Body of pancreas (tissue), 4 donors: ENCODE measurements at places on chromosomes 1 and 21.

DNA sequence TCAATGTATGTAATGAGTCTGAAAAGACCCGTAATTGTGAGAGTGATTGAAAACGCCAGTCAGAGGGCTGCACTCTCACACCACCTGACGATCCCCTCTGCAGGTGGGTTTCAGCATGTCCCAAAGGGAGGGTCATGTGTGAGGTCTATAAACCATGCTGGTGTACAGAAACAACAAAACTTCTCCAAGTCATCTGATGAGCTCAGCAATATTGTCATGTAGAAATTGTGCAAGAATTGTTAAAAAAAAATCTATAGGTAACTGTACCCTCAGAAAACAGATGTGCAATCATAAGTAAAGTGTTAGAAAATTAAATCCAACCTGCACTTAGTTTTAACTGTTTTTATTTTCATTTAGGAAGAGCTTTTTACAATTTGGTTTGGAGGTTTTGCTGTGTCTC, 152.5 kb downstream of the PCBP3 start:
- DNase-seq = no peak

- DNase-seq = no peak
Measured at GRCh38 chr1:46026531-46026930, 105.9 kb downstream of the PIK3R3 start.

DNA sequence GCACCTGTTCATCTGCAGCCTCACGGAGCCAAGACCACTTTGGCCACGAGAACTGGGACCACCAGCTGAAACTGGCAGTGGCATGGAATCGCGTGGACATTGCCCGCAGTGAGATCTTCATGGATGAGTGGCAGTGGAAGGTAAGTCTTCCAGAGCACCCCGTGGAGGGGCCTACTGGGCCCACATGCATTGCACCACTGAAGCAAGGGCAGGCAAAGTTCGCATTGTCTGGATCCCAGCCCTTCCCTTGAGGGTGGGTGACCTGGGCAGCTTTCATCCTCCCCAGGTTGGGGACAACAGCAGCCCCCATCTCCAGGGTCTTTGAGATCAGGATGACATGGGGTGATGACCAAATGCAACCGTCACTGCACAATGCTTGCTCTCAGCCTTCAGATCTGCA, 37.5 kb downstream of the TRPM2 start:
- no peak for DNase-seq

DNA sequence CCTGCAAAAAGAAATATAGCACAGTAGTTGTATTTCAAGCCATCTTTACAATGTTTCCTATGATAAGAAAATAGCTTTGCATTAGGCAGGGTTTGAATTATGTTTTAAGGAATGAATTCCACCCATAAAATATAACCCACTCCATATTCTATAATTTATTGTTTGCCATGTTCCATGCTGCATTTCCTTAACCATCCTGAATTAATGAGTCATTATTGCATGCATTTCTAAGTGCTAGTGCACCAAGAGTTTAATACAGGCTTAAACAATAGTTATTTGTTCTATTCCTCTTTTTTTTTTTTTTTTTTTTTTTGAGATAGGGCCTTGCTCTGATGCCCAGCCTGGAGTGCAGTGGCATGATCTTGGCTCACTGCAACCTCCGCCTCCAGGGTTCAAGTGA, 45.2 kb downstream of the MIGA1 start:
- DNase-seq = no peak

- no peak for DNase-seq
Measured at GRCh38 chr1:246329900-246330299, 177.2 kb downstream of the SMYD3 start.

DNA sequence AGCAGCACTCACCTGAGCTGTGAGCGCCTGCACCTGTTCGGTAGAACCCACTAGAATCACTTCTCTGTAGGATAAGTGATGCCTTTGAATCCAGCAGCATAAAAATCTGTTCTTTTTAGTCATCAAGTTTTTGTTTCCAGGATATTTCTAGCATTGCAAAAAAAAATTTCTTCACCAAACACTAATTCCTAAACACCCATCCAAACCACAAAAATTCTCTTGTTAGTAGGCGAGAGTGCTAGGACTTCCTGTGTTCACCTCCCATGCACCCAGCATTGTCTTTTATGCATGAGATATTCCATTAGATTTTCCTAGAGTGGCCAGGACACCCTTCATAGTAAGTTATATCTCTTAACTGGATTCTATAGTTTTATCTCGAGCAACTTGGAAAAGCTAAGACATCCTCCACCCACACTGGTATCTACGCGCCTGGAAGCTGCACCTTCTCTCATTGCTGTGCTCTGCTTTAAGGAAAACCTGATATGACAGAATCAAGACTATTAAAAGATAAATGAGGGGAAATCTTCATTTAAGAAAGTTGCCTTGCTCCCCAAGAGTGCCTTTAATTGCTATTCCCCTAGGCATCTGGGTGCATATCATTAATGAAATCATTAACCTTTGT, 12.3 kb downstream of the SERTAD4 start:
- DNase-seq = no peak

GRCh38 chr1:181099152-181100014, 10.9 kb downstream of the IER5 start:
- DNase-seq = no peak

- peak; percentile 10 for DNase-seq
Measured at GRCh38 chr1:109389638-109390341, 7.9 kb downstream of the SORT1 start.

GRCh38 chr1:38360807-38361206, 314.2 kb upstream of the POU3F1 start:
- no peak for DNase-seq

DNA sequence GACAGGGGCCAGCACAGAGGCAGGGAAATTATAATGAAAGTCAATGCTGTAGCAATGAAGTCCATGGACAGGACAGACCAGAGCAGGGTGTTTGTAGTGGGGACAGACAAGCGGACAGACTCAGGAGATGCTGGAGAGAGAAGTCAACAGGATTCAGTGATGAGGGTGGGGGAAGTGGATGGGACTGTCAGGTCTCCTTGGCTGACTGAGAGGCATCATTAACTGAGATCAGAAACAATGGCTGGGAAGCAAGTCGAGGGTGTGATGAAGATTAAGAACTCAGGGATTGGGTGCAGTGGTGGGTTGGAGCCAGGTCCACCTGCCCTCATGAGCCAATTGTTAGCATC, 25.5 kb downstream of the CD58 start:
- no peak for DNase-seq

GRCh38 chr1:168430321-168430720, 113.5 kb downstream of the XCL2 start:
- DNase-seq = no peak

DNA sequence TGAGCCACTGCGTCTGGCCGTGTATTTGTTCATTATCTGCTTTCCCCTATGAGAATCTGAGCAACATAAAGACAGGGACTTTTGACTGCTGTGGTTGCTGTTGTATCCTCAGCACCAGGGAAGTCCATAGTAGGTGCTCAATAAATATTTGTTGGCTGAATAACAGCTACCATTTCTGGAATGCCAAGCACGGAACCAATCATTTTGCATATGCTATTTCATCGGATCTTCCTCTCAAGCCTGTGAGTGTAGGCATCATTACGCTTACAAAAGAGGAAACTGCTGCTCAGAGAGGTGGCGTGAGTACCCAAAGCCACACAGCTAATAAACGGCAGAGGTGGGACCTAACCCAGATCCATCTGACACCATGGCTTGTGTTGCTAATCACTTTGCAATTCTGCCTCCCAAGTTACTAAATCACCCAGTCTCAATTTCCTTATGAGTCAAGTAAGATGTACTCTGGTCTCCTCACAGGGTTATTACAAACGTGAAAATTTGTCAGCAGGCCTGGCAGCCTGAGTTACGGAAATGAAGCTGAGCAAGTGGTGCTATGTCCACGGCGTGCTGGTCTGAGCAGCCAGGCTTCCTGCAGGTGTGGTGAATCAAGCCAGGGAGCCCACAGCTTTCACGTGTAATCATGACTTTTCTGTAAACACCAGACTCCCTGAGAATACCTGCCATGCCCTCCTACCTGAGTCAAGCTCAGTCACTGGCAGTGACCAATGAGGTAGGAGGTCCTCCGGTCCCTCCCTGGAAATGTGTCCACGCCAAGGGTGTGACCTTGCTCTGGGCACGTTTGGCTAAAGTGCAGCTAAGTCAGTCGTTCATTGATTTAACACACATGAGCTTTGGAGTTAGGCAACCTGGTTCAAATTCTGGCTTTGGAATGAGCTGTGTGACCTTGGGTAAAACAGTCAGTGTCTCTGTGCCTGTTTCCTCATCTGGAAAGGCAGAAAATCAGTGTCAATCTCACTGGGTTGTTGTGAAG, 4.8 kb upstream of the RHCE start:
- DNase-seq = peak; percentile 90

DNA sequence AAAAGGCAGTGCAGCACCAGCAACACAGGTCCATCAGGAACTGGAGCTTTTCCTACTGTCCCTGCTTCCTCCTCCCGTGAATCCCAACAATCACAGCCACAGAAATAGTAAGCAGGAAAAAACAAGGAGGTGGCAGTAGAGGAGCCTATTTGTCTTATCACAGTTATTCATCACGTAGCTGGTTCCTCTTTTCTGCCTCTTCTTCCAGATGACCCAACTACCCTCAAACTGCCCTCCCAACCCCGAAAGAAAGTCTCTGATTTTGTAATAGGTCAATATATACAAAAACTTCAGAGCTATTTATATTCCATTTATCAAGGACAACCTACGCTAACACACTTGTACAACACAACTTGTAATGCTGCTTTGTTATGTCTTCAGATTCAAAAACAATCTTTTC, 21.4 kb downstream of the GNB1 start:
- no peak for DNase-seq

GRCh38 chr21:35510294-35510693, 461.2 kb upstream of the RUNX1 start:
- DNase-seq = no peak

DNA sequence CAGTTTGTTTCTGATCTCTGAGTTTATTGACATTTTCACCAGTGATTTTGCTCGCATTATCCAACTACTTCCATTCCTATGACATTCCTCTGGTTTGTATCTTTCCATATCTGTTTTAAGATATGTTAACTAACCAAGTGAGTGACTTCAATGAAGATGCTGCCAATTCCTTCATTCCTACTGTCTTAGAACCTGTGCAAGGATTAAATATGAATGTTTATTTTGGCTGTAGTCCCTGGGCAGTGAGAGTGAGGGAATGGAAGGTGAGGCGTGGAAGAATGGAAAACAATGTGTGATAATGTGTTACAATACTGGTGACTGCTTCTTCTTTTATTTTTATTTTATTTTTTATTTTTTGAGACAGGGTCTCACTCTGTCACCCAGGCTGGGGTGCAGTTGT, 183.0 kb downstream of the SDCCAG8 start:
- no peak for DNase-seq

DNA sequence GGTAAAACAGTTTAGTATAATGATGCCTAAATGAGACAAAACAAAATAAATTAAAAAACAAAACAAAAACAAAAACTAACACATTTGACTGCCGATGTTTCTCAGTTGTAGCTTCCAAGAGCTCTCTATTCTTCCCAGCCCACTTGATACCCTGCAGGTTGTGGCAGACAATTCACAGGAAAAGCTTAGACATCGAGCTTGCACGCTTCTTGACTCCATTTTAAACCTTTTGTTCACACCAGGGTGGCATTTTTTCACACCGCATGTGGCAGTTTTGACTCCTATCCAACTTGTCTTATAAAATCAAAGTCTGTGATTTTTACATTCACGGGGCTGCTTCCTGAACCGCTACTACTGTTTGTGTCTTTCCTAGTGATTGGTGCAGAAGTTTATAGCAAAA, 575.9 kb downstream of the USP25 start:
- no peak for DNase-seq

GRCh38 chr1:22913421-22914141, 59.1 kb downstream of the LACTBL1 start:
- DNase-seq = no peak

DNA sequence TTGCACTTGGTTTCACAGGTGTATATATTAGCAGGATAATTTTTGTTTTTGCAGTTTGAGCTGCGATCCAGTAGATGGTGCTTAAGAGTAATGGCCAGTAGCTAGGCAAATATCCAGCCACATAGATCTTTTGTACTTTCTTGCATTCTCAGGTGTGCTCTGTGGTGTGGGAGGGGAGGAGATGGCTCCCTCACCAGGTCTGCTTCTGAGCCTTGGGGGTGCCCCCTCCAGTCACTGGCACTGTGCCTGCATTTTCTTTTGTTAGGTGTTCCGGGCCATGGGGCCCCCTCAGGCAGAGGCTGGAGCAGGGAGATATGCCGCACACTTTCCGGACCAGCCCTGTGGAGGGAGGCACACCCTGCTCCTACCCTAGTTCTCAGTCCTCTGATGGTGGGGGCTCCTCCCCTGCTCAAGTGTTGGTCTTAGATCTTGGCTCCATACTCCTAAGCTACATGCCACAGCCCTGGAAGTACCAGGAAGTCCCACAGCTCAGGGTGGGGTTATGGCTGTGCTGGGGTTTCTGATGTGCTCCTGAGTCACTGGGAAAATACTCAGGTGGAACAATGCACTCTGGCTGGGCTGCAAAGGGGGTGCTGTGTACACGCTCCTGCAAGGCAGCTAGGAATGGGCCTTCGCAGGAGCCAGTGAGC, 197.6 kb upstream of the DMRTA2 start:
- peak; percentile 22 for DNase-seq

DNA sequence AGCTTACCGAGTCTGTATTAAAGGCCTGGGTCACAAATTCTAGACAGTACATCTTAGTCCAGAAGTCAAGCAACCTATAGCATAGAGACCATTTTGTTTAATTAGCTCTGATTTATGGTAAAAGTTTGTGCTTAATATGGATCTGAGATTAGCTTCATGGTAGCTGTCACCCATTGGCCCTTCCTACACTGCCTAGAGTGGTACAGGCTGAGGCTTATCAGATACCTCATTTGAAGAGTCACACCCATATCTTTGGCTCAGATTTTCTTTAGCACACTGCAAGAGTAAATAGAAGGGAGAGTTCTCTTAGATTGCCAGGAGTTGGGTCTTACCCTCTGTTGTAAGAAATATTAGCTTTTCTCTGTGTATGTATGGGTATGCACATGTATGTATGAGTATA, 3.6 kb downstream of the AK4 start:
- DNase-seq = no peak

DNA sequence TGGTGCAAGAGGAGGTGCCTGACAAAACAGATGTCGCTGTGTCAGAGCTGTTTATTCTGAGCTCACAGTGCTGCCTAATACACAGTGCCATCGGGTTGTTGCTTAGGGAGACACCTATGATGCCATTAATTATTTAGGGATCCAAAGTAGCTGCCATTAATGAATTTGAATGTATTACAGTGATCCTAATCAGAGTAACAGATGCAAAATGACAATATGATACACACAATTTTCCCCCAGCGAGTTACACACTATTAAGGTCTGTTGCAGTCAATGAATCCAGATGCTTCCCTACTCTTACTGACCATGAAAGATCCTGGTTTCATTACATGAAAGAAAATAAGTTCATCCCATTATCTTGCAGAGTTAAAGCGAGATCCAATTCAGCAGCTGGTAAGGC, 91.3 kb downstream of the RWDD3 start:
- DNase-seq = no peak

DNA sequence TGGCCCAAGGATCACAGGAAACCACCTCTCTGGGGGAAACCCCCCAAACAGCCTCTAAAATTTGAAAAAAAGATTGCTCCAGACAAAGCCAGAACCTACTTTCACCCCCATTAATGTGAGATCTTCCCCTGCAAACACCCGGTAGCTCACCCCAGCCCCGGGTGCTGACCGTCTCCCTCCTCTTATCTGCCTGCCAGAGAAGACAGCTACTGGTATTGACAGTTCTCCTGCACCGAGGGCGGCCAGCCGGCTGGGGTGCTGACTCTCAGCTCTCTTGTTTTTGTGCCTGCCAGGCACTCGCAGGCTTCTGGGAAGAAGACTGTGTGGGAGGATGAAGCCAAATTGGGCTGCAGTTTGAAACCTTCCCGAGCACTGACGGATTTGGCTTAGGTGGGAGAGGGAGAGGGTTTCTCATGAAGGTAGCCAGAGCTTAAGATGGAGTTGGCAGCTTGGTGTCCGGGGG, 48.2 kb downstream of the RASSF5 start:
- no peak for DNase-seq
